ENCODE measurements at places on chromosomes 4 and X.

DNA sequence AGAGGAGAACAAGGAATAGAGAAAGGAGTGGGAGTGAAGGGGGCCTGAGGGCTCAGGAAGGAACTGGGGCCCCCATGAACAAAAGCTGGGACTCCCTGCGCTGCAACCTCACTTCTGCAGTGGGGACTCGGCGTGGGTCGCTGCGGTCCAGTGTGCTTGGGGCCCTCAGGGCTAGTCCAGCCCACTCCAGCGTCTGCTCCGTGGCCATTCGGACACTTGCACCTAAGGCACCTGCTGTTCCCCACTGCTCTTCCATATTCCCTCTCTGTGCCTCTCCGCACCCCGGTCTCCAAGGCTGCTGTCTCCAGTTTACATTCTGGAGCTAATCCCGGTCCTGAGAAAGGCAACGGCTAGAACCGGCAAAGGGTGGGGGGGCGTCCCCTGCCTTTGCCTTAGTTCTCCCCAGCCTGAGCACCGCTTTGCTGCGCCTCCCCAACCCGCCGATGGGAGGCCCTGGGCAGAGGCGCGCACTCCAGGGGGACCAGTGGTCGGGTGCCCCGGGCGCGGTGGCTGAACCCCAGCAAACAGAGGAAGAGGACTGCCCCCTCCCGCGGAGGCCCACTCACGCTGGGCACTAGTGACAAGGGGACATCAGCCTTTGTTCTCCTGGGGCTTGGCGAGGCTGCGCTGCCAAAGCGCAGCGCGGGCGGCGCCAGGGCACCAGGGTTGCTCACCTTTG, 327.7 kb upstream of the F9 start:
- DNase-seq: no peak

- DNase-seq: no peak
Measured at GRCh38 chr4:105651884-105652283, 56.6 kb downstream of the INTS12 start.

- no peak for DNase-seq
Measured at GRCh38 chrX:123884809-123885408, 25.1 kb downstream of the XIAP start.

DNA sequence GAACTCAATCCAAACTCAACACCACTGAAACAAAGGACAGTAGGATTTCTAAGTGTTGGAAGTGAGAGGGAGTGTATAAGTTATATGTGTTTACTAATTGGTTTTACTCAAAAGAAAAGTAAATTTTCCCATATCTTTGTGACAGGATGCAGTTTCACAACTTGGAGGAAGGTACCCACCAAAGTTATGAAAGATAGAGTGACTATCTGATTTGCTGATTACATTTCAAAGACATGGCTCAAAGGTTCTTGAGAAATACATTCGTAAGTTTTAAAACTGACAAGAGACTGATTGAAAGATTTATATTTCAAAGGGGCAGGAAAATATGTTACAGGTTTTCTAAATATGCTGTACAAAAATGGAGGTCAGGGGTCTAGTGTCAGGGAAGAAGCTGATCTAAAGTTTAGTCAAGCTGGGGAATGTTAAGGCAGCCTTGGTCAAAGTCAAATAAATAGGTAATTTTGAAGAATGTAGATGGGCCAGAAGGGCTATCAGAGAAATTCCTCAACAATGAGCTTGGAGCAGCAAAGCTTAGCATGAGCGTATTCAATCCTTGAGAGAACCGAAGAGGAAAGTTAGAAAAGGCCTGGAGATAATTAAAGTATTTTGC, 9.7 kb upstream of the COMMD8 start:
- DNase-seq: no peak

DNA sequence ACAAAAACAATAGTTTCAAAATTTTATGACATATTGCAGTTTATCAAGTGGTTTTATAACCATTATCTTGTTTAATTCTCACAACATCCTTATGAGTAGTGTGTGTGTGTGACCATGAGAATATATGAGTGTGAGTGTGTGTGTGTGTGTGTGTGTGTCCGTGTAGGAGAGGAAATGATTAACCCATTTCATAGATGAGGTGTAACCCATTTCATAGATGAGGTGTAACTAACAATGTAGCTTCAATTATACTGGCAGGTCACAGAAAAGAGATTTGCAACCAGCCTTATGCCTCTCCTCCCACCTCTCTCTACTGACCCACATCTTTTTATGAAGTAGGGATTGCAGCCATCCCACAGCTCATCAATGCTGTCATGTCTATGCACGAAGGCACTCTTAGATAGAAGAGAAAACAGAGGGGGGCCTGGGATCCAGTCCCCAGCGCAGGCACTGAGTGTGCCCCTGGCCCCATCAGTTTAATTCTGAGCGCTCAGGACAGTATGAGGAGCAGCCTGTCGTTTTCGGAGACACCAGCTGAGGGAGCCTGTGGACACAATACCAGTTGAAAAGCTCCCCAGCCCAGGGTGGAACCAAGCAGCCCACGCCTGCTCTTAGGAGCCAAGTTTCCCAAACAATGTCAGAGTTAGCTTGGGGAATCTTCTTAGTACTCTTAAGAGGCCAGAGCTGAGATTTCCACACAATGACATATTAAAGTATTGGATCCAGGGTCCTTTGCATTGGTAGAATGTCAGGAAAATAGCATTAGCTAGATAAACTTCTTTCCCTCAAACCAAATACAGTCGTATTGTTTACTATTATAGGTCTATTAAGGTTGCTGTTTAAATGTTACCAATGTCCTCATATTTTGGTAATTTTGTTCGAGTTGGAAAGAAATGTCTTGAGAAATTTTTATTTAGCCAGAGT, 88.6 kb downstream of the PALLD start:
- DNase-seq: peak; percentile 33

DNA sequence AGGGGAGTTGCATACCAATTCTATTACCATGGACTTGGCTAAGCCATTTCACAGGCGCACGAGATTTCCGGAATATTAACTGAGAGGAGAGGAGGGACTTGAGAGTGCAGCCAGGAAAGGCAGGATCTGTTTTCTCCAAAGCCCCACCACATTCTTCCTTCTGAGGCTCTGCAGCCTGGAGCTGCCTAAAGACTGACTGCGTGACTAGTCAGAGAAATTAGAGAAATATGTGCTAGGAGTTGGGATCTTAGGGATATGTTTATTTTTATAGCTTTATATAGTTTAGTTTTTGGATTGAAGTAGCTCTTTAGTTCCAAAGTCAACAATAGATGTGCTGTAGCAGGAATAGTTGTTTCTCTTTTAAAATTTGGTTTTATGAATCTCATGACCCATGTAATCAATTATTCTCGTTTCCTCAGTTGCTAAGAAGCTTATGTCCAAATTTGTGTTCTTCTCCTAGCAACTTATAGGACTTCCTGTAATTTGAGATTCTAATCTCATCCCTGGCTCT, 300.1 kb upstream of the DDX53 start:
- DNase-seq: peak; percentile 0

- DNase-seq: no peak
Measured at GRCh38 chrX:25144043-25144940, 128.5 kb upstream of the ARX start.

- DNase-seq: no peak
Measured at GRCh38 chr4:158182736-158183135, 9.9 kb upstream of the GASK1B start.

DNA sequence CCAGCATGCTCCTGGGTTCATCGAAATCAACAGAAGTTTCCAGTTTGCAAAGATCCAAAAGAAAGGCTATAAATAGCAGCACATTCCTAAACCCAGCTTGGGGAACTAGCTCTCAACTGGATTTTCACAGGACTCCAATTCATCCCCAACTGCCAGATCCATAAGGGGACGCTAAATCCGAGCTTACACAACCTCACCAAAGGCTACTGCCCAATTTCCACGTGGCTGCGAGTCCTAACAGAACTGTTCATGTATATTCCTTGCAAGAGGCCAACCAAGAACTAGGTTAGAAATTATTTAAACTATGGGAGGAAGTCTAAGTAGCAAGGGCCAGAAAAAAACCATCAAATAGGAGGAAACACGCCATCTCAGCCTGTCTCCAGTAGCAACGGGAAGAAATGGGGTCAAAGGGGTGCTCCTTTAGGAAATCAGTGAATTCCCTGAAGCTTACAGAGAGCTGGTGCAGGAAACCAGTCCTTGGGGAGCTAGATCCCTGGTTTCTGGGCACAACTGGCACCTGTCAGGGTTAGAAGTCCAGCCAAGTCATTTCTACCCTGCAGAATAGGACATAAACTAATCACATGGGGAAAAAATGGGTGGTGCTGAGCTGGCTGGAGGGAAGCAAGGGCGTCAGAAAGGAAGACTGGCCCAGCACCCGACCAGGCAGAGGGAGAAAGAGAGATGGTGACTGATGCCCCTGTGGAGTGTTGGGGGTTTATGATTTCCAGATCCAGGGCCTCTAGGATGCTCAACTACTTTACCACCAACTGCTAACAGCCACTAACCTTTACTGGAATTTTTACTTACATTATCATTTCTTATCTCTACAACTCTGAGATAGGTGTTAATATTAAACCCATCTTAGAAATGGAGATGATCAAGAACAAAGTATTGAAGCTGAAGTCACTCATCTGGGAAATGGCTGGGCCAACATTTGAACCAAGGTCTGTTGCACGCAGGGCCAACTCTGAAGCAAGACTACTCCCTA, 20.5 kb downstream of the RELL1 start:
- no peak for DNase-seq

DNA sequence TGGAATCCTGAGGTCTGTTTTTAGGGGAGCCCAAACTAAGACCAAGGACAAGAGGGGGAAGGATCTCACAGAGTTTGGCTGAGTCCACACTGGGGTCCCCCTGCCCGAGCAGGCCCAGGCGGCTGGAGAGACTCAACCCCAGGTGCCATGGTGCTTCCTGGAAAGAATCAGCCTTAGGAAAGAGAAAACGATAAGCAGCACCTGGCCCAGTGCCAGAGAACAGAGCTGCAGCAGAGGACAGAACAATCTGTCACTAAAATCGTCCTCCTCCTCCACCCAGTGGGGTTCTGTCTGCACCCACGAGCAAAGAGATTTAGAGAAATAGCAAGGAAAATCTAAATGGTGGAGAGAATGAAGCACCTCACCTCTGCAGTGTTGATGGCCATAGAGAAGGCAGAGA, 470.5 kb downstream of the BCOR start:
- no peak for DNase-seq

Data from T1000 (cell line).